ENCODE measurements at places on chromosomes 4 and X. TPM values are rescaled to one million over a fixed set of nuclear protein-coding genes. Genes with fewer than 3 reads are reported as not detected.

GRCh38 chr4:122152711-122153226 lies 638 bp downstream of the BLTP1 start:
- DNase-seq: peak; percentile 70

- no peak for DNase-seq
Measured at GRCh38 chr4:138341739-138342415, 99.7 kb upstream of the SLC7A11 start.

DNA sequence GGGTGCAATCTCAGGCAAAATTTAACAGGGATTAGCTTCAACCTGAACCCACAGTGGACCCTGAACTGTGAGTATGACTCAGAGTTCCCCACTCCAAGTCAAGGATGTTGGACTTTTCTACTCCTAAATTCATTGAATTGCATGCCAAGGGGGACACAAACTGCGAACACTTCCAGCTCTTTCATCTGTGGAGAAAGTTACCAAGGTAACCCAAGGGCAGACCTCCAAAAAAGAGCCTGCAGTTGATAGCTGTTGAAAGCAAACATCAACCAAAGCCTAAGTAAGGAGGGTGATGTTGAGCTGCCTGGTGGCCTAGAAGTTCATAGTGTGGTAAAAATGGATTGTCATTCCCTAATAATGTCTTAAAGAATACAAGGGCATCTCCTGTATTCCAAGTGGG lies 1242.9 kb downstream of the C4orf33 start:
- no peak for DNase-seq

DNA sequence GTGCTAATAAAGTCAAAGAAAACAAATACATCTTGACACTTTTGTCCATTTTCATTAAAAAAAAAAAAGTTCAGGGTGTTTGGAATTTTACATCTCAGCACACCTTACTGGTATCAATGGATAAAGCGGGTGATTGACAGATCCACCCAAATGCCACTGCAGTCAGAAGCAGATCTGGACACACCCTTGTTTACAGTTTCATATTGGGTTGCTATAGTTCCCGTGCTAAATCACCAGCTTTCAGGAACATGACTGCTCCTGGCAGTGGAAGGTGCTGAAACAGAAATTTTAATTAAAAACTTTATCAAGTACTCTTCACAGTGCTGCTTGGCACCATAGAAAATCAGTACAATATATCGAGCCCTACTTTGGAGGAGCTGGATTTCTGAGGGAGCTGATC lies 116.3 kb downstream of the STOX2 start:
- DNase-seq: no peak

- DNase-seq: no peak
Measured at GRCh38 chr4:151147000-151147399, 47.6 kb downstream of the RPS3A start.

- DNase-seq: peak; percentile 48
Measured at GRCh38 chr4:1236103-1236641, 12.8 kb downstream of the CTBP1 start.

- no peak for DNase-seq
Measured at GRCh38 chrX:97374266-97374665, 490.6 kb downstream of the RPA4 start.

DNA sequence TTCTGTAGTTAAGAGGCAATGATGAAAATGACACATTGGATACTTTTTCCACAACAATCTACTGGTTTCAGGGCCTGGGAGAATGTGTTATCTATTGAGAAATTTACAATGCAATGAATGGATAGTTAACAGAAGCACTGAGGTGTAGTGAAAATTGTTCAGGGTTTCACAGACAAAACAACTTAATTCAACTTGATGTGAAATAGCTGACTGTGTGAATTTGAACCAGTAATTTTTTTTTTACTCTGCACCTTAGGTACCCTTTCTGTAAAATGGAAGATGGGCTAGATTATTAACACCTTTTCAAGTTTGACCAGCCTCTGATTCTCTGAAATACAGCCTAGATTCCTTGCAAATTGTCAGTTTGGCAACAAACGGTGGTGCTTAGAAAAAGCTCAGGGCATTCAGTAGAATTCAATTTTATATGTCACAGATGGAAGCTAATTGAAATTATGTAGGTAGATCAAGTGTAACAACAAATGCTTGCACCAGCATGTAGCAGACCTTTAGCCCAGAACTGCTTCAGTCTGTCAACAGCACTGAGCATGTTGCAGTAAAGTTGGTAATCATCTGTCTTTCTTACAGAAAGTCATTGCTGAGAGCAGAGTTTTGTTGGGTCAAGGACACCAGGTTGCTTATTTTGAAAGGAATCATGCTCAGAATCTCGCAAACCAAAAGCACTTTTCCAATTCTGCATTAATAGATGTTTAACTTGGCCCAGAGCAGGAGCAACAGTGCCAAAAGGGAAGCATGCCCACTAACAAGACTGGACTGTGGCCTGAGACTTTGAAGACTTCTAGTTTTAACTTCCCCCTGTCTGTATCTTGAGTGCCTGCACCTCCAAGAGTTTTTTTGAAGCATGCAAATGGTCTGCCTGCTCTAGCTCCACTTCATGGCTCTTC lies 526.6 kb downstream of the PACRGL start:
- no peak for DNase-seq

DNA sequence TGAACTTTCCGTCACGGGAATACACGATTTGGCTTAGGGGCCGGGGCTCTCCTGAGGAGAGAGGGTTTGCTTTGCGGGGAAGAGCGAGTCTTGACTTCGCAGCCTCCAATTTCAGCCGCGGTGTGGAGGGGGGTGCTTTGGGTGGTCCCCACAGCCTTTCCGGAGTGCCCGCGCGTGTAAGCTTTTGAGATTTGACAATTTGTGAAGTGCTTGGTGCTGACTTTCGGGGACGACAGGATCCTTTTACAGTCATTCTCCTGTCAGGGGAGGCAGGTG lies 355 bp downstream of the SCML1 start:
- no peak for DNase-seq

GRCh38 chrX:43166874-43167273 lies 388.9 kb upstream of the PPP1R2C start:
- DNase-seq: no peak

DNA sequence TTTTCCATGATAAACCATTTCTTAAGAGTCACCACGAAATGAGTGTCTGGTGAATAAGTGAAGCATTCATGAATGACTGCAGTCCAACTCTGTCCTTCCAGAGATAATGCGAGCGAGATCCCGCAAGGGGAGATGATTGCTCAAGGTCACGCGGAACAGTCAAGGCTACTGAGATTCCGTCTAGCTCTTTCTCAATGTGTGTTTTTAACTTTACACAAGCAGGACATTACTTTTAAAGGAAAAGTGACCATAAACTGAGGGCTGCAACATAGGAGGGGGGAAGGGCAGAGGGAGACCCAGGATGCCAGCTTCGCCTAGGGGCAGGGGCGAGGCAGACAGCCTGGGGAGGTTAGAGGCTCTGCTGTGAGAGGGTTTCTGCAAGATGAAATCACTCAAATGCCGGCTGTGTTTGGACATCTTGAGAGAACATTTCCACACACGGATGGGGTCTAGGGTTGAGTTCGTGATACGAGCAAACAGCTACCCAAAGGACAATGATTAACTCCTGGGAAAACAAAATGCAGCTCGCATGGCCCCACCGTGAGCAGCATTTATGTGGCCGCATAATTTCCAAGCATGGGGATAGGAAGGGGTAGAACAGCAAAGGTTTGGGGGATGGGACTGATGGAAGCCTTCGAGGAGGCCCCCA lies 23.8 kb upstream of the CCNQ start:
- DNase-seq: no peak

DNA sequence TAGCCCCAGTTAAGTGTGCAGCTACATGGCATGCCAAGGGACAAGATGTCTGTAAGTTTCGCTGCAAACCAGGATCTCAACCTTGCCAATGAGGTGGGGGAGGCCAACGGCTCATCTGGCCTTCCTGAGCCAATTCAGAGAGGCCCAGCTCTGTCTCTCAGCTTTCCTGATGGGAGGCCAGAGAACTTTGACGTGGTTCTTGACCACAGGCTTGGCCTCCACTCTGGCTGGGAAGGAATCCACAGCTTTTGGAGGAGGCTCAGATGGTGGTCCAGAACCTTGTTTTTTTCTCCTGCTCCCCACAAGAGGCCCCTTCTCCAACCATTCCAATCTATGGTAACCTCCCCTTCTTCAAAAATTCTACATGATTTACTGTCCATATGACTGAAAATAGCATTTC lies 9.8 kb downstream of the CAPN6 start:
- DNase-seq: no peak

DNA sequence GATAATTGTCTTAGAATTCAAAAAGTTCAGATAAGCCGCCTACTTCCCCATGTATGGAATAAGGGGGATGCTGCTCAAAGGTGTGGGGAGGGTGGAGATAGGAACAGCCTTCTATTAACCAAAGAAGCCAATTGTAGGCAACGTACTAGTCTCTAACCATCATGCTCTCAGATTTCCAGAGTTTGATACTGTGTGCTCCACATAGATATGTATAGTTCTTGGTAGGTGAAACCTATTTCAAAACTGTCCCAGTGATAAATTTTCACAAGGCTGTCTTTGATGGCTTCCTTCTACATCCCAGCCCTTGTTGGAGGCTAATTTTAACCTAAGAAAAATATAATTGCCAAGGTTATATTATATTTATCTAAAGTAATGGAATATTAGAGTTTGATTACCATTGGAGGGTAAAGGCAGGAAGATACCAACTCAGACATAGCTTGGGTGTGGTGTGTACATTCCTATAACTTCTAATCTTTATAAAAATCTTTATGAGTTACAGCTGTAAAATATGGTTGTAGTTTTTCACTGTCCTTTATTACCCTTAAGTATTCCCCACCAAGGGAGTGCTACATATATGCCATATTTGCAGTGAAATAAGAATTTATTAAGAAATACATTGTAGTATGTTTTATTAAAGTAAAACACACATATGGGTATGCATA lies 87.7 kb downstream of the SLC4A4 start:
- DNase-seq: no peak

DNA sequence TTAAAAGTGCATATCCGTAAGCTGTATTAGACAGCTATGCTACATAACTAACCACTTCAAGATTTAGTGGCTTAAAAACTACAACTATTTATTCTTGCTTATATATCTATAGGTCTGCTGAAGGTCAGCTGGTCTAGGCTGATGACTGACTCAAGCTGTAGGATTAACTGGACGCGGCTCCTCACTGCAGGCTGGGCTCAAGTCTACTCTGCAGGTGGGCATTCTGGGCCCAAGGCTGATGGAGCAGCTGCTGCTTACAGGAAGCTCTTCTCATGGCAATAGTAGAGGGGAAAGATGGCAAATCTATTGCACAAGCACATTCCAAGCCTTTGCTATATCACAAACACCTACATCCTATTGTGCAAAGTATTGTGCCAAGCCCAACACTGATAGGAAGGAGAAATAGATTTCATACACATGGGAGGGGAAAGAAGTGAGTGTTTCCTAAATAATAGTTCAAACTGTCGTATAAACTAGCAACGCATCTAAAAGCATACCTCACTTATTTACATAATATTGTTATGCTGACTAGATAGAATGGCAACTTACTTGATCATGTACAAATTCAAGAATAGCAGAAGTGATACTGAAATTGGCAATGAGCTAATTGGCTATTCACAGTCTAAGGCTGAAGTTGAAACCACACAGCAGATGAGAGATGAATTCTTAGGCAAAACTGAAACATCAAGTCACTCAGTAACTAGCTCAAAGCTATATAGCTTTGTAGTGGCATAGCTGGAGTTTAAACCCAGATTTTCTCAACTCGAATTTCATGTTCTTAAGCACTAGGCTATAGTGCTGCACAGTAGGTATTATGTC lies 263.8 kb downstream of the NKX6-1 start:
- DNase-seq: no peak

DNA sequence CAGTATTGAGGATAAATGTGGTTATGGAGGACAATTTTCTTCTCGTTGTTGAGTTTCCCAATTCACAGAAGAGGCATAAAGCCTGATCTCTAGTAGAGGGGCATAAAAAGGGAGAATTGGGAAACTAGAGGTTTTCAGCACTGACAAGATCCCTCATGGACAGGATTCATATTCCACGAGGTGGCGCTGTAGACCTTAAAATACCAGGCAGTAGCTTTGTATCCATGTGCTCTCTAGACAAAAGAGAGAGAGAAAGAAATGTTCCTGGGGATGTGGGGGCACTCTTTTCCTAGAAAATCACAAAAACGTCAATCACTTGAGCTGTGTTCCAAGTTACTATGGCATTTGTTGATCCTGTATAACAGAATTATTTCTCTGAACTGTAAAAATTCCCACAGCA lies 128.3 kb downstream of the MAGEE1 start:
- no peak for DNase-seq

- no peak for DNase-seq
Measured at GRCh38 chrX:40281336-40282005, 183.7 kb upstream of the BCOR start.

GRCh38 chr4:137083571-137084135 lies 448.6 kb downstream of the PCDH18 start:
- DNase-seq: no peak

DNA sequence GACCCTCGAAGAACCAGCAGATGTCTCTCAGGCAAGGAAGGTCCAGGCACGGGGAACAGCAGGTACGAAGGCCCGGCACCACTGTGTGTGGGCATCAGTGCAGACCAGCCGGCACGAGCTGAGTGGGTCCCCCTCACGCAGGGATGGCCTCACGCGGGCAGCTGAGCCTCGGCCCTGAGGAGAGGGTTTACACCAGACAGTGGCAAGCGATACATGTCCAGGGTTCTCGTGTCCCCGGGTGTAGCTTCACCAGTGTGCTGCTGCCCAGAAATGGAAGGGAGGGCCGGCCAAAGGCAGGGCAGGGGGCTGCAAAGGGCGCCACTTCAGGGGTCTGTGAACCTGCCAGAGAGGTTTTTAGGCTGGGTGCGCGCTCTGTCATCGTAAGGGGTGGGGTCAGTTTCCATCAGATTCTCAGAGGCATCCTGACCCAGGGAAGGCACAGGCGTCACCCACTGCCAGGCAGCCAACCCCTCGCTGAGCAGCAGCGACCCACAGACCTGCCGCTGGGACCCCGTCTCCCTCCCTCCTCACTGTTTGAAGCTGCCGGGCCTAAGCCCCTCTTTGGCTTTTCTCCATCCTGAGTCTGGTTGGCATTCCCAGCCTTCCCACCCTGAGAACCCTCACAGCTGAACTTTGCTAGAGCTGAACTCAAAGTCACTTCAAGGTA lies 107.0 kb downstream of the CPZ start:
- peak; percentile 40 for DNase-seq

The P2RY4 gene
- total RNA-seq: 0.23 TPM

The HTR2C gene
- not detected for total RNA-seq

The ETNPPL gene
- not detected for total RNA-seq

The TRAM1L1 gene
- 0.96 TPM for total RNA-seq

The CT45A1 gene
- total RNA-seq: not detected
